Activated CD4-positive, alpha-beta T cell treated with anti-CD3 and anti-CD28 coated beads, Interleukin-2, amount 10 ng/mL, durations not matched to agents 7 days and 5 days (primary cell): ENCODE measurements at places on chromosomes 1 and 21. TPM values are rescaled to one million over a fixed set of nuclear protein-coding genes. Genes with fewer than 3 reads are reported as not detected.

The ASPM gene
- total RNA-seq: 92.8 TPM

The FCAMR gene
- not detected for total RNA-seq

The PLEKHN1 gene
- total RNA-seq: 3.2 TPM

The OR10Z1 gene
- not detected for total RNA-seq

The DESI2 gene
- total RNA-seq: 29.7 TPM

The FASLG gene
- 1.6 TPM for total RNA-seq

The ATP1A4 gene
- total RNA-seq: not detected

The SLC9C2 gene
- not detected for total RNA-seq

The SLC25A34 gene
- total RNA-seq: 2.2 TPM

The MROH7 gene
- total RNA-seq: not detected

The RPL5 gene
- 721 TPM for total RNA-seq

The MPZ gene
- 4.5 TPM for total RNA-seq

The DFFB gene
- total RNA-seq: 12.5 TPM

The LCE2C gene
- total RNA-seq: not detected

The SLC45A1 gene
- total RNA-seq: 0.32 TPM

The OR6N1 gene
- not detected for total RNA-seq

The KRTAP21-2 gene
- not detected for total RNA-seq

The C1orf56 gene
- 0.62 TPM for total RNA-seq

The AQP10 gene
- not detected for total RNA-seq

The KCNN3 gene
- total RNA-seq: 0.17 TPM

The DNAJC6 gene
- 1.9 TPM for total RNA-seq
